ENCODE measurements at places on chromosomes 4 and X. TPM values are rescaled to one million over a fixed set of nuclear protein-coding genes. Genes with fewer than 3 reads are reported as not detected.

DNA sequence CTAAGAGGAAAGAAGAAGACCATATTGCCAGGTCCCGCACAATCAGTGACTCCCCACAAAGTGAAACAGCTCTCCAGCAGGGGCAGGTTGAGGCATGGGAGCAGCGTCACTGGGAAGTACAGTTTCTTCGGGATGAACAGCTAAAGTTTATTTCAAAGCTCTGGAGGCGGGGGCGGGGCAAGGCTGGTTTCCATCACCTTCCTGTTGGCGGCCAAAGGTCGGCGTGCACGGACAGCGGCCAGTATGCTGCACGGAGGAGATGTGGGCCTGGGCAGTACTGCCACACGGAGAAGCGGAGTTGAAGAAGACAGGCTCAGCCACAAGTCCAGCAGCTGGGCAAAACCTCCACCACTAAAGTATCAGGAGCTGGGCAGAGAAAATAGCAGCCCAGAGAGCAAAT, 951 bp upstream of the ZNF518B start:
- DNase-seq = no peak

GRCh38 chr4:105503484-105503883, 29.6 kb upstream of the PPA2 start:
- DNase-seq = no peak

DNA sequence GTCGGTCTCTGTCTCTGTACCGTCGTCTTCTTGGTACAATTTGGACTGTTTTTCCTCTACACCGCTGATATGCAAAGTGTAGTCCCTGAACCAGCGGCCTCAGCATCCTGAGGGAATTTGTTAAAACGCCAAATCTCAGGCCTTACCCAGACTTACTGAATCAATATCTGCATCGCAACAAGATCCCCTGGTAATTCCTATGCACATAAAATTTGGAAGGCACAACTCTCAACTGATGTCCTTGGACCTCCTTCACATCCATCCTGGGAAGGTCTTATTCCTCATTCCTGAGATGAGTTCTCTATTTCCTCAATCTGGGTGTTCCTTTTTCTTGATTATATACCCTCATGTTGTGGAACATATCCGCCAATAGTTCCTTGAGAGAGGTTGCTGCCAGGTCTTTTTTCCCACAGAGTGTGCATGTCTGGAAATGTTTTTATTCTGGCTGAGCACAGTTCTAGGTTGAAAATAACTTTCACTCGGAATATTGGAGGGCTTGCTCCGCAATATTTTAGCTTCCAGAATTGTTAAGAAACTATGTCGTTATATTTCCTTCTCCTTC, 738 bp upstream of the HPF1 start:
- no peak for DNase-seq

- no peak for DNase-seq
Observed at GRCh38 chr4:40000711-40001110, 23.0 kb upstream of the PDS5A start.

DNA sequence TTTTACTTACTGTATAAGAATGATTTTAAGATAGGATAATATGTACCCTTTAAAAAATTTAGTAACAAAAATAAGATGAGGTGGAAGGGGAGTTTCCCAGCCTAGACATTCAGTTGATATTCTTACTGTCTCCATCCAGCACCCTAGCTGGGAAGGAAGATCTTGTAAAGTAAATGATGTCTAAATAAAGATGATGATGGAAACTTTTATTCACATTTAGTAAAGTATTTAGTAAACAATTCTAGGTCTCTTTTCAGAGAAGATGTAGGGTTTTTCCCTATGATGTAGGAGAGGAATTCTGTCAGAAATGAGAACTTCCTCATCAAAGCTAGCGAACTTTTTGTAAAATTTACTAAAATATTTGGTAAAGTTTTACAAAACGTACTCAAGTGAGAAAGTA, 136.8 kb downstream of the RAPGEF2 start:
- no peak for DNase-seq

DNA sequence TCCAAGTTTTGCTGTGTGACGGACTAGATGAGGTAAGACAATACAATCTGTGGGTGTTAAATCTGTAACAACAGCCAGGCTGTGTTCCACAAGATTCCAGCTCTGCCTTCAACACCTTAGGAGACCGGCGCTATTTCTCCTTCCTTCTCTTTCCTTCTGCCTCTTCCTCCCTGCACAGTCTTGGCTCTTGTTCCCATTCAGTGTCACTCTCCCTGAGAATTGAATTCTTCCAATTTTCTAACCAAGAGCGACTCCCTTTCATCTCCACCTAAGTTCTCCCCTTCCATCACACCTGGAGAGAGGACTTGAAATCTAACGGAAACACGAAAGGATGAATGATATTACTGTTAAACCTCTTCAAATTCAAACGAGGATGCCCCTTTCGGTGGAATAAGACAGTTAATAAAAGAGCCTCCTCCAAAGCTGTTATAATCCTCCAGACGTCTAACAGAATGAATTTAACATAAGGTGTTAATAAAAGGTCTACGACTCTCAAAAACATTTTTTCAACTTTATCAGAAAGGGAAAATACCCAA, 2.7 kb downstream of the EPHA5 start:
- DNase-seq = no peak

- DNase-seq = no peak
Observed at GRCh38 chr4:183449193-183449882, 4.9 kb downstream of the CDKN2AIP start.

GRCh38 chrX:40104985-40105834, 7.5 kb upstream of the BCOR start:
- no peak for DNase-seq

The ARX gene
- not detected for total RNA-seq

All from urinary bladder (tissue), 4 donors.